ENCODE measurements at places on chromosomes 11 and 22. TPM values are rescaled to one million over a fixed set of nuclear protein-coding genes. Genes with fewer than 3 reads are reported as not detected.

DNA sequence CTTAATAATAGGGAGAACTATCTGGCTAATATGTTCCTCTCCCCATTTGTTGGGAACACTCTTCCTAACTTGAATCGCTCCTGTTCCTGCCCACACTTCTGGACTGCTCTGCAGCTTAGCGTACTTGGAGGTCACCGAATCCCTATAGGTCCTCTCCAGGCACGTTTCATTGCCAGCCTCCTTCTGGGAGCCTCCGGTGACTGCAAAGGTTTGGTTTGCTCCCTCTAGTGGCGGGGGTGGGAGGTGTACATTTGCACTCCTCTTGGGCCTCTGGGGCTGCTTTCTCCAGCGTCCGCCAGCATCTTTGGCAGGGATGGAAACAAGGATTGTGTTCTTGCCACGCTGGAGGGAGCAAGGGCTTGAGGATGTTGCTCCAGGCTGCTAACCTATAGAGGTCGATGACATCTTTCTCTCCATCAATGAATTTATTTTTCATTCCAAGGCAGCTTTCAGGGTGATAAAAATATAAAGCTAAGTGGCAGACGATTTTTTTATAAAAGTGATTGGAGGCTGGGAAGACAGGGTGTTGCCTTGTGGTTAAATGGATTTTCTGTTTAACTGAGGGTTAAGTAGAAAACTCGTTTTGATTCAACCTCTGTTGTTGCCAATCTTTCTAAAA, 48.7 kb downstream of the TSPAN18 start:
- no peaks in the 10 kb centered on the region for H3K36me3 ChIP-seq
- H3K4me3 ChIP-seq: no peak overlapping the region
- no peaks in the 10 kb centered on the region for H3K27me3 ChIP-seq
- H3K4me1 ChIP-seq: peaks cover 8% of the 10 kb centered on the region
- no peak overlapping the region for H3K27ac ChIP-seq

- no peaks in the 10 kb centered on the region for H3K27me3 ChIP-seq
- no peak for DNase-seq
- no peaks in the 10 kb centered on the region for H3K4me1 ChIP-seq
- 0 out of 2 replicates have a peak, but pooled peaks cover 4% of the 10 kb centered on the region for H3K36me3 ChIP-seq
- H3K27ac ChIP-seq: no peak overlapping the region
Observed at GRCh38 chr11:77775936-77776335, 44.6 kb downstream of the RSF1 start.

The CNTN5 gene
- total RNA-seq: not detected

- no peaks in the 10 kb centered on the region for H3K27me3 ChIP-seq
- DNase-seq: no peak
- no peak overlapping the region for H3K27ac ChIP-seq
- no peaks in the 10 kb centered on the region for H3K36me3 ChIP-seq
- H3K4me1 ChIP-seq: no peaks in the 10 kb centered on the region
Observed at GRCh38 chr11:12274558-12275197, 102.7 kb upstream of the PARVA start.

DNA sequence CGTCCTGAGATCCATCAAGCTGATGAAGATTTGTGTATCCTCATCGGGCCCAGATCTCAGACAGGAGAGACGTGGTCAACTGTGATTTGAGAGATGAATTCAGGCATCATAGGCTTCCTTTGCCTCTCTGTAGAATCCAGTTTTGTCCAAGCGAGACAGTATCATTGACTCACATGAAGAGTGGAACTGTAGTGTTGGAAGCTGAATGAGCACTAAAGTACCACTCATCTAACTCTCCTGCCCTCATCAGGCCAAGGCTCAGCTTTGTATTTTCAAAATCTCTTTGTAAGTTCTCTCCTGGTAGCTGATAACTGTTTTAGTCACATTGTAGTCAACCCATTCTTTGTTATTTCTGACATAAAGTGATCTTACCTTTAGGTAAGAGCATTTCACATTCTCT, 85.1 kb downstream of the KIRREL3 start:
- peaks cover 12% of the 10 kb centered on the region for H3K4me1 ChIP-seq
- no peak overlapping the region for H3K4me3 ChIP-seq
- H3K36me3 ChIP-seq: no peaks in the 10 kb centered on the region
- H3K27me3 ChIP-seq: no peaks in the 10 kb centered on the region
- no peak overlapping the region for H3K27ac ChIP-seq

The TMEM191C gene
- 1.2 TPM for total RNA-seq

The PLEKHA7 gene
- total RNA-seq: 8.8 TPM

- no peak overlapping the region for H3K27ac ChIP-seq
- peaks cover 10% of the 10 kb centered on the region for H3K36me3 ChIP-seq
- H3K4me1 ChIP-seq: no peaks in the 10 kb centered on the region
- H3K4me3 ChIP-seq: no peak overlapping the region
Observed at GRCh38 chr22:36881504-36882245, 20.9 kb downstream of the NCF4 start.

DNA sequence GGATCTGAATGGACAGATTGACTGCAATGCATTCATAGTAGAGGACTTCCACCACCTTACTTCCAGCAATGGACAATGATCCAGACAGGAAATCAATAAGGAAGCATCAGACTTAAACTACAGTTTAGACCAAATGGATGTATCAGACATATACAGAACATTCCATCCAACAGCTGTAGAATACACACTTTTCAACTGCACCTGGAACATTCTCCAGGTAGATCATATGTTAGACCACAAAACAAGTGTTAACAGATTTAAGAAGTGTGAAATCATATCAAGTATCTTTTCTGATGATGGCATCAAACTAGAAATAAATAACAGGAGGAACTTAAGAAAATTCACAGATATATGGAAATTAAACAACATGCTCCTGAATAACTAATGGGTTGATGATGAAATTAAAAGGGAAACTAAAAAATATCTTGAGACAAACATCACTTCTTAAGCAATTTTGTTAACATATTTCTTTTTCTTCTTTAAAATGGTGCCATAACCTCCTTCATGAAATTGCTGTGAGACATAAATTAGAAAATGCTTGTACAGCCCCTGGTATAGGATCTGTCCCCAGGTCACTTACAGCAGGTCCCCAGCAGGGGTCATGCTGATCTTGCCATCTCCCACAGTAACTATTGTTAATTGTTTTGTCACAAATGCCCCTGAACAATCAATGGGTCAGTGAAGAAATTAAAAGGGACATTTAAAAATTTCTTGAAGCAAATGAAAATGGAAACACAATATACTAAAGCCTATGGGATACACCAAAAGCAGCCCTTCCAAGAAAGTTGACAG, 100.0 kb upstream of the OR4B1 start:
- peak; percentile 77 for DNase-seq
- peaks cover 87% of the 10 kb centered on the region for H3K36me3 ChIP-seq
- no peaks in the 10 kb centered on the region for H3K27me3 ChIP-seq
- no peak overlapping the region for H3K4me3 ChIP-seq
- H3K27ac ChIP-seq: peak overlapping the region; percentile 39

- H3K36me3 ChIP-seq: no peaks in the 10 kb centered on the region
- H3K4me1 ChIP-seq: no peaks in the 10 kb centered on the region
- no peak overlapping the region for H3K4me3 ChIP-seq
- no peaks in the 10 kb centered on the region for H3K27me3 ChIP-seq
- no peak overlapping the region for H3K27ac ChIP-seq
Observed at GRCh38 chr11:8283465-8284230, 20.0 kb upstream of the LMO1 start.

DNA sequence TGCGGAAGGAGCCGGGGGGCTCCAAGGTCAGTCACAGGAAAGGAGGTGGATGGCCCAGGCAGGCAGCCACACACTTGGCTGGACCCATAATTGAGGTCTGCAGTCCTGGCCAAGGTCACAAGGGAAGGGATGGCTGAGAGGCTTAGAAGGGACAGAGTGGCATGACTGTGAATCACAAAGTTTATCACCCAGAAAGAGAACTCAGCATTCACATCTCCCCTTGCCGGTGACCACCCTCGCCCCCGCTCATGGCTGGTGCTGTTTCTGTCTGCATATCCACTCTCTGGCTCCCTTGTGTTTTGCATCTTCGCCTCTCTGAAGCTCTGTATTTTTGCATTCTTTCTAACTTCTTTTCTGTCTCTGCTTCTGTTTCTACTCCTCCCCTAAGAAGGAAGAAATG, 117.5 kb downstream of the FEZ1 start:
- no peaks in the 10 kb centered on the region for H3K27me3 ChIP-seq
- peak overlapping the region; percentile 100 for H3K27ac ChIP-seq
- H3K36me3 ChIP-seq: no peaks in the 10 kb centered on the region

The MPZL3 gene
- 2.7 TPM for total RNA-seq

DNA sequence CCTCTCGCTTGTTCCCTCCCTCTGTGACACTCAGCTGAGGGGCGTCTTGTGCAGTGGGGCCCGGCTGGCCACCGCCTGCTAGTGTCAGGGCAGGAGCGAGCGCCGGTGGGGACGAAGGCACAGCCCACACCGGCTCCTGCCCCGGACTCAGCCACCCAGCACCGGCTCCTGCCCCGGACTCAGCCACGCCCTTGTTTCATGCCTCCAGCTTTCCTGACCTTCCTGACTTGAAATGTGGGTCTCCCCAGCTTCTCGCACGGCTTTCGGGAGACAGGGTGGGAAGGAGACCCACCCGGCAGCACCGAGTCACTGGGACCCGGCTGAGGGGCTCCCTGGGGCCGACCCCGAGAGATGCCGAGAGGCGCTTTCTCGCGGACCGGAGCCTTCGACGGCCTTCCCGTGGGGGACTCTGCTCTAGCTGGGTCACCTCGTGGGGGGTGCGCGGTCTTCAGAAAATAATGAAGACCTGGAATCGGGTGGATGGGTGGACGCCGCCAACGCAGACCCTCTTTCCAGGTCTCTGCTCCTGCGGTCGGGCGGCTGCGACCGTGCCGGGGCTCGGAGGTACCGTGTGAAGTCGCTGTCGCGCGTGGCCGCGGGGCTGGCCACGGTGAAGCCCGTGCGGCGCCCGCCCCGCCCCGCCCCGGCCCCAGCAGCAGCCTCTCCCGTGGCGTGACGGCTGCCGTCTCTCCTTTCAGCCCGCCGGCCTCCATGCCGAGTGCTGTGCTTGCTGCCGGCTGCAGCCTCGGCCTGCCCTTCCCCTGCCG, 10.2 kb downstream of the GLB1L2 start:
- no peak overlapping the region for H3K27ac ChIP-seq
- no peaks in the 10 kb centered on the region for H3K27me3 ChIP-seq
- no peaks in the 10 kb centered on the region for H3K4me1 ChIP-seq
- DNase-seq: no peak
- no peak overlapping the region for H3K4me3 ChIP-seq

DNA sequence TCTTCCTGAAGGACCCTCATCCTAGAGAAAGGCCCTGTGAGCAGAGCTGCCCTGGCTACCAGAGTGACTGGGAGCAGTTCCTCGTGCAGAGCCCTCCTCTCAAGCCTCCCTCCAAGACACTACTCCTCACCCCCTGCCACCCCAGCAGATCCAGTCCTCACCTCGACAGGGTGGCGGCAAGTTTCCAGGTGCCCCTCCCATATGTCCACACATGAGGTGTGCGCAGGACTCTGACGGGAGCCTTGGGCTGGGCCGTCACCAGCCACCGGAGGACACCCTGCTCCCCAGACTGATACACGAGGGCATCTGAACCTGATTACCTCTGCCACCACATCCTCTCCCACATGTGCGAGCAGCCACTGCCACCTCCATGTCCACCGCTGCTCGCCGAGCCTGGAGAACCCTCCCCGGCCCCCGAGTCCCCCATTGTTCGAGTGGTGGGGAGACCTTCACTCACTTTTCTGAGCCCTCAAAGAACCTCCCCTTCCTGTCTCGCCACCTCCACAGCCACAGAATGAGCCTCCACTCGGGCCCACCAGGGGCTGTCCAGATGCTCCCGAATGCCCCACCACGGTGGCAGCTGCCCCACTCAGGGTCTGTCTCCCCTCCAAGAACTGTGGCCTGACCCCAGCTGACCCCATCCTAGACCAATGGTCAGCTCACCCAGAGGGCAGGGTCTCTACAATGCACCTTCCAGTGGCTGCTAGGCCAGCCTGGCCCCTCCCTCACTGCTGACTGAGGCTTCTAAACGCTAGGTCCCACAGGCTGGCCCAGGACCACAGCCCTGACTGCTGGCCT, 62.5 kb downstream of the DGCR2 start:
- no peak for DNase-seq
- H3K4me3 ChIP-seq: no peak overlapping the region
- no peaks in the 10 kb centered on the region for H3K4me1 ChIP-seq
- H3K27me3 ChIP-seq: no peaks in the 10 kb centered on the region

GRCh38 chr22:46262449-46263215, 511 bp downstream of the PKDREJ start:
- H3K27me3 ChIP-seq: no peaks in the 10 kb centered on the region
- H3K4me1 ChIP-seq: peaks cover 9% of the 10 kb centered on the region
- H3K4me3 ChIP-seq: no peak overlapping the region

- H3K27ac ChIP-seq: peak overlapping the region; percentile 88
- no peaks in the 10 kb centered on the region for H3K27me3 ChIP-seq
- DNase-seq: peak; percentile 41
- H3K4me1 ChIP-seq: peaks cover 54% of the 10 kb centered on the region
Observed at GRCh38 chr11:2378527-2379210, 1.6 kb downstream of the CD81 start.

- no peaks in the 10 kb centered on the region for H3K27me3 ChIP-seq
- no peaks in the 10 kb centered on the region for H3K36me3 ChIP-seq
- H3K4me3 ChIP-seq: no peak overlapping the region
- DNase-seq: no peak
Observed at GRCh38 chr11:132620423-132620822, 911.9 kb downstream of the OPCML start.

DNA sequence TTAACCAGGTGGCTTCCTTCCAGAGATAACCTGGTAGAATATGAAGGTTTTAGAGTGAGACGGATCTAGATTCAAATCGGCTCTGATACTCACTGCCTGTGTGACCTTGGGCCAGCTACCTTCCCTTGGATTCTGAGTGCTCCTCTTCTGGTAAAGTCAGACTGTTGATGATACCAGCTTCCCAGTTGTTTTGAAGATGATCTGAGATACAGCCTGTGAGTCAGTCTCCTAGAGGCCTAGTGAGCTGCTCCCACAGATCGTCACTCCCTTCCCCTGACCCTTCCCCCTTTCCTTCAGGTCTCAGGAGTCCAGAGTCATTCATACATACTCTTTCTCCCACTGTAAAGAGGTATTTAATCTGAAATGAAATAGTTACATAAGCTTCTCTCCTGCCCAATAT, 207.8 kb downstream of the GRIK4 start:
- H3K36me3 ChIP-seq: no peaks in the 10 kb centered on the region
- DNase-seq: no peak
- H3K4me3 ChIP-seq: no peak overlapping the region

- H3K36me3 ChIP-seq: no peaks in the 10 kb centered on the region
- no peak overlapping the region for H3K27ac ChIP-seq
- no peaks in the 10 kb centered on the region for H3K27me3 ChIP-seq
- H3K4me1 ChIP-seq: no peaks in the 10 kb centered on the region
Observed at GRCh38 chr11:112554586-112554985, 293.9 kb upstream of the PLET1 start.

GRCh38 chr22:39574779-39575551, 4.4 kb downstream of the CACNA1I start:
- H3K36me3 ChIP-seq: no peaks in the 10 kb centered on the region
- DNase-seq: no peak
- H3K4me1 ChIP-seq: no peaks in the 10 kb centered on the region
- H3K4me3 ChIP-seq: no peak overlapping the region
- H3K27me3 ChIP-seq: no peaks in the 10 kb centered on the region
- no peak overlapping the region for H3K27ac ChIP-seq

GRCh38 chr22:22158207-22158816, 86.3 kb upstream of the VPREB1 start:
- no peaks in the 10 kb centered on the region for H3K27me3 ChIP-seq
- peaks cover 73% of the 10 kb centered on the region for H3K4me1 ChIP-seq
- H3K36me3 ChIP-seq: no peaks in the 10 kb centered on the region
- no peak overlapping the region for H3K4me3 ChIP-seq
- H3K27ac ChIP-seq: peak overlapping the region; percentile 76
